ENCODE measurements at places on chromosomes 1 and 21. TPM values are rescaled to one million over a fixed set of nuclear protein-coding genes. Genes with fewer than 3 reads are reported as not detected.

Gene CTSS
- total RNA-seq: 4.6 TPM

GRCh38 chr1:1058088-1058905 is 15.8 kb downstream of the RNF223 start:
- DNase-seq: no peak

Gene KCNH1
- not detected for total RNA-seq

Gene ADORA3
- not detected for total RNA-seq

Gene TIAM1
- total RNA-seq: 14.6 TPM

- DNase-seq: no peak
Observed at GRCh38 chr1:233657466-233657865, 43.6 kb downstream of the KCNK1 start.

All from foreskin keratinocyte (primary cell).